ENCODE measurements at places on chromosomes 3 and 15. TPM values are rescaled to one million over a fixed set of nuclear protein-coding genes. Genes with fewer than 3 reads are reported as not detected.

Gene CACNA1D
- 1.9 TPM for polyA plus RNA-seq

Gene ITIH3
- polyA plus RNA-seq = not detected

Gene CAPN3
- polyA plus RNA-seq = 1.5 TPM

Gene A4GNT
- not detected for polyA plus RNA-seq

Gene ALPK3
- polyA plus RNA-seq = not detected

Gene PDIA5
- 2.2 TPM for polyA plus RNA-seq

Gene SPINK8
- not detected for polyA plus RNA-seq
